ENCODE measurements at places on chromosomes 7 and 10. TPM values are rescaled to one million over a fixed set of nuclear protein-coding genes. Genes with fewer than 3 reads are reported as not detected.

The ZMIZ2 gene
- total RNA-seq = 9.7 TPM

The SLC25A28 gene
- 37.6 TPM for total RNA-seq

The MMD2 gene
- not detected for total RNA-seq

The DPYSL4 gene
- 1.8 TPM for total RNA-seq

The SPOCK2 gene
- total RNA-seq = not detected

The NPFFR1 gene
- not detected for total RNA-seq

The PRKAR1B gene
- 8.6 TPM for total RNA-seq

The TMEM184A gene
- total RNA-seq = not detected

The SLC18A3 gene
- total RNA-seq = not detected

The DNAJB6 gene
- total RNA-seq = 149 TPM

The TAF5 gene
- 4.7 TPM for total RNA-seq

The ITPRID1 gene
- total RNA-seq = not detected

The BTBD16 gene
- total RNA-seq = not detected

Data from GM23248 (cell line).